Hematopoietic multipotent progenitor cell (in vitro differentiated cells): ENCODE measurements at places on chromosomes 5 and 9. TPM values are rescaled to one million over a fixed set of nuclear protein-coding genes. Genes with fewer than 3 reads are reported as not detected.

GLDC gene
- 0.27 TPM for total RNA-seq

MPDZ gene
- 6.2 TPM for total RNA-seq

ADGRD2 gene
- under 0.01 TPM for total RNA-seq

HMHB1 gene
- not detected for total RNA-seq

SH3GL2 gene
- not detected for total RNA-seq

TRPM6 gene
- under 0.01 TPM for total RNA-seq

LIX1 gene
- total RNA-seq, result not detected

HRH2 gene
- total RNA-seq, result 5.1 TPM

FCN1 gene
- total RNA-seq, result 10.5 TPM

MTX3 gene
- total RNA-seq, result 3.0 TPM

LPAR1 gene
- total RNA-seq, result 0.27 TPM

LCN10 gene
- 1.3 TPM for total RNA-seq

ADAMTS12 gene
- not detected for total RNA-seq

SCGB3A1 gene
- total RNA-seq, result not detected

TAF11L8 gene
- not detected for total RNA-seq

DDX4 gene
- total RNA-seq, result not detected

IL4 gene
- total RNA-seq, result not detected

SLC24A2 gene
- total RNA-seq, result not detected

MROH2B gene
- total RNA-seq, result not detected

BTNL9 gene
- under 0.01 TPM for total RNA-seq

TAF11L10 gene
- not detected for total RNA-seq

C9 gene
- total RNA-seq, result not detected

GABRA1 gene
- total RNA-seq, result not detected

RASA1 gene
- total RNA-seq, result 18.0 TPM

CXXC5 gene
- total RNA-seq, result 317 TPM

SLC6A18 gene
- not detected for total RNA-seq

PCDHGA2 gene
- 0.27 TPM for total RNA-seq

REEP2 gene
- 2.7 TPM for total RNA-seq

CDH9 gene
- 2.7 TPM for total RNA-seq

DNAJA1 gene
- 28.3 TPM for total RNA-seq

FYB1 gene
- 1.6 TPM for total RNA-seq

PGM5 gene
- 14.8 TPM for total RNA-seq

CRHBP gene
- 430 TPM for total RNA-seq

KIF12 gene
- under 0.01 TPM for total RNA-seq

PDE8B gene
- total RNA-seq, result 0.27 TPM

CATSPER3 gene
- total RNA-seq, result 0.27 TPM

NKD2 gene
- under 0.01 TPM for total RNA-seq
